ENCODE measurements at places on chromosomes 5 and 9.
A peak's percentile ranks its signal among the peaks of the same experiment; 100 is the strongest.

DNA sequence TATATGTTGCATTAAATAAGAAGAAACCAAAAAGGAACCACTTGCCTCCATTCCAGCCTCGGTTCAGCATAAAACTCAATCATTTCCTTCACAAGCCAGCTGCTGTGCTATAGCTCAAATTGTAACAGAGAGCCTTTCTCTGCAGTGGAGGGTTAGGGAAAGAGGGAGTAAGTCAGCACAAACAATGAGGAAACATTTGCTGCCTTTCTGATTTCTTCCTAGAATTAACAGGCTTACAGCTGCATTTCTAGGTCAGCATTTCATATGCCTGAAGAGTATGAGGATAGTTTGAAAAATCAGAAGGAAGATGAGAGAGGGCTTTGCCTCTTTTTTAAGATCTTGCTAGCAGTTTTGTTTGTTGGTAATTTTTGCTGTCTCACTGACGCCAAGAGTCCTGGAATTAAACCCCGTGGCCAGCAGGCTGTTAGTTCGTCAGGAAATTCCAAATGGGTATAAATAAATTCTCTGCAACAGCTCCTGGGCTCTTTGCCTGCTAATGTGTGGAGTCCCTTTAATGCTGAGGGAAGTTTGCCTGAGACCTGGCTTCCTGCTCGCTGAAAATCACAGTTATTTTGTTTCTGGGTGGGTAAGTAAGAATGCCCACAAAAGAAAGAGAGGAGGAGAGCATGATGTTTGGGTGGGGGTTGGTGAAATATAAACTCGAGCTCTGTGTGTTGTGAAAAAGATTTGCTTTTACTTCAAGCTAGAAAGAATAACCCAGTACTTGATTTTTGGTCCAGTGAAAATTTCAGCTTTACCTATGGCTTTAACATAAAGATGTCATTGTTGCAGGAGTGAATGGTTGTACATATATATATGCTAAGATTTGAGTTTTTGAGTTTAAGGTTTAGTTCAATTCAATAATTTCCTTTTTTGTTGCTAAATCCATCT lies 148.1 kb upstream of the DMRT1 start:
- no peak for DNase-seq

DNA sequence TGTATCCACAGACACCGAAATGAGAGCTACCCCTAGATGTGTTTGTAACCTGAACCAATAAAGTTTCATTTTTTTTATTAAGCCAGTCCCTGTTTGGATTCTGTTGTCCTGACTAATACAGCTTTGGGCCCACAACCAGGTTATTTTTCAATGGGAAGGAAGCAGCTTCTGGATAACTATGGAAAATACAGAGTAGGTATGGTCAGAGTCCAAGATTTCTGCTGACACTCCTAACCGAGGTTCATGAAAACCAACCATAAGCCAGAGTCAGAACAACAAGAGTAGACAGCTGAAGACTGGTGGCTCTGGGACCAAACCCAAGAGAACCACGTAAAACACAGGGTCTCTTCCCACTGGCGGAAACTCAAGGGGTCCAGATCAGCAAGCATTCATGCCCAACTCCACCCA lies 10.8 kb downstream of the KLF9 start:
- DNase-seq: no peak

DNA sequence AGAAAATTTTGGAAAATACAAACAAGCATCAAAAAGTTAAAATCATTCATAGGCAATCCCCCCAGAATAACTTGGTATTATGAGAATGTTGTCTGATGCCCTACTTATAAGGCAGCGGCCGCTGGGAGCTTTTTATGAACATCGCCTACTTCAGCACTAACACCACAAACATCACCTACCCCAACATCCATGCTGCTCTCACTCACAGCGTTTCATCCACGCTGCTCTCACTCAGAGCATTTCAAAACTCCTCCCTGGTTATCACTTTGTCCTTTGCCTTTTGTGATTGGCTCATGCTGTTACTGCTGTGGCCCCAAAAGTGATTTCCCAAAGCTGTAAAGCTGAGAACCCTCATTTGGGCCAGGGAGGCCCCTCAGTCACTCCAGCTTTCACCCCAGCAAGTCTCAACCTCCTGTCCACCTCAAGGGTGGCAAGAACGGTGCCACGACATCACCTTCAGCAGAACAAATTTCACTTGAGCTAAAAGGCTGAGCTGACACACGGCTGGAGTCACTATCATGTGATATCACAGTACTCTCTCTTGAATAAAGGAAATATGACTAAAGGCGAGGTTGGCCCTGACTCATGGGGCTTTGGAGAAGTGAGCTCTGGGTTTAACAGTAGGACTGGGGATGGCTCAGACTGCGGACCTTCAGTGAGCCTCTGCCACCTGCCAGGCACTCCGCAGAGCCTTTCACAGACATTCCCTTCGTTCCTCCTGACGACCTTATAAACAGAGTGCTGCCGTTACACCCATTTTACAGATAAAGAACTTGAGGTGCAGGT lies 25.2 kb downstream of the SHC3 start:
- DNase-seq: peak; percentile 64

GRCh38 chr5:133341296-133341695 lies 271.0 kb downstream of the FSTL4 start:
- no peak for DNase-seq

GRCh38 chr9:70551396-70551795 lies 136.9 kb upstream of the KLF9 start:
- no peak for DNase-seq

- peak; percentile 23 for DNase-seq
These were observed 107.4 kb downstream of the SCAMP1 start for GRCh38 chr5:78467752-78468357.

- peak; percentile 74 for DNase-seq
These were observed 85.7 kb upstream of the MELK start for GRCh38 chr9:36486933-36487481.

DNA sequence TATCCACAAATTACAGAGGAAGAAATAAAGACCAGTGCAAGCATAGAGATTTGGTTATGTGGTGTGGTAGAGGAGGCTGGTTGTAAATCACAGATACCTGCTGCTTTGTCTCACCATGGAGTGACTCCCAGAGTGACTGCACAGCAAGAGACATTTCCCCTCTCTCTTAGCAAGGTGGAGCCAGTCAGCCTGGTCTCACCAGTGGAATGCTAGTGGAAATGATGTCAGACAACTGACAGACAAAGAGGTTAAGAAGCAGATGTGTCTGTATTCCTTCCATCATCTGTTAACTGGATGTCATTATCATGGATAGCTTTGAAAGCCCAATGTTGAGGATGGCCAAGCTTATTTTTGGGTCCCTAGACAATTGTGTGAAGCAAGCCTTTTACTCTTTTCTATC lies 509.4 kb upstream of the SEMA6A start:
- no peak for DNase-seq

DNA sequence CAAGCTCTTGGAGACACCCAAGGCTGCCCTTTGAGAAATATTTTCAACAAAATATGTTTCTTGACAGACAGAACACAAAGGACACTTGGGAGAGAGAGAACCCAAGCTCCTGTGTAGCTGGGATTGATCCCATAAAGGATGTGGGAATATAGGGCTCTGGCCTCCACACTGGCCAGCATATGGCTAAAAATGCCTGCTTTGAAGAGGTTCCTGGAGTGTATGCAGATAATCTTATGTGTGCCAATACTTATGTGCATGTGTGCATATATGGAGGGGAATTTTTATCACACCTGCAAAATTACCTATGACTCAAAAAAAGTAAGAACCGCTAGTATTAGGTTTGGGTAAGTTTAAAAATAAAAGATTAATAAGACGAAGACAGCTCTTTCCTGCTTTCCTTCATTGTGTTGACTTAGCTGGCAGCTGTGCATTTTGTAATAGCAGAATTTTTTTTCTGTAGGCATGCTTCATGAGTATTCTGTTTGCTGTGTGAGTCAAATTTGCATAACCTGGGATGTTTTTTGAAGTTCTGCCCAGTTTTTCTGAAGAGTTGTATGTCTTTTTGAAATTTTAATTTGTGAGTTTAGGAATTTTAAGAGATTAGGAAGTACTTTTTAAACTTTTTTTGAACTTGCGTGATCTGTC lies 42.6 kb downstream of the HACD4 start:
- no peak for DNase-seq

- DNase-seq: no peak
These were observed 63.3 kb downstream of the GALNT10 start for GRCh38 chr5:154253807-154254206.

DNA sequence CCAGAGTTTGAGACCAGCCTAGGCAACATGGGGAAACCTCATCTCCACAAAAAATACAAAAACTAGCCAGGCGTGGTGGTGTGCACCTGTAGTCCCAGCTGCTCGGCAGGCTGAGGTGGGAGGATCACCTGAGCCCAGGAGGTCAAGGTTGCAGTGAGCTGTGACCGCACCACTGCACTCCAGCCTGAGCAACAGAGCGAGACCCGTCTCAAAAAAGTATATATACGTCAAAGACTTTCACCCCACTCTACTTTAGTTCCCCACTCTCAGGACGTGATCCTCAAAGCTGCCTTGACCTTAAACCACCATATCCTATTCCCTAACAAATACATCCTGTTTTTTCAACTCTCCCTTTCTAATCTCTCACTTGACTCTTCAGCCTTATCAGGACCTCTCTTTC lies 41.0 kb downstream of the PCDHGC5 start:
- no peak for DNase-seq

DNA sequence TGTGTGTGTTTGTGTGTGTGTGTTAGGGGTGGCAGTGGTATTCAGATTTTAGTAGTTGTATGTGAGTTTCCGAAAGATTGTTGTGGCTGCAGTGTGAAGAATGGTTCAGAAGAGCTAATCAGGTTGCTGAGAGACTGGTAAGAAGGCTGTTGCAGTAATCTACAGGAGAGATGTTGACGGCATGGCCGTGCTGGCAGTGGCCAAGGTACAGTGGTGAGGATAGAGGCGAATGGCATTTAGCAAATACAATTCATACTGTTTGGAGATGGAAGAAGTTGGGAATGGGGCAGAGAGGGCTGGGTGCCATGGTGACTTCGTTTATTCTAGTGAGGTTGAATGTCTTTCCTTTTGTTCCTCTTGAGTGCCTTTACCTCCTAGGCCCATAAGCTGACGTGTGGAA lies 77.5 kb upstream of the SPATA31D4 start:
- DNase-seq: no peak

All from activated CD4-positive, alpha-beta T cell treated with anti-CD3 and anti-CD28 coated beads, Interleukin-2, amount 50 U/mL, for 16 hours (primary cell).